T1000 (cell line): ENCODE measurements at places on chromosomes 12 and 14.

DNA sequence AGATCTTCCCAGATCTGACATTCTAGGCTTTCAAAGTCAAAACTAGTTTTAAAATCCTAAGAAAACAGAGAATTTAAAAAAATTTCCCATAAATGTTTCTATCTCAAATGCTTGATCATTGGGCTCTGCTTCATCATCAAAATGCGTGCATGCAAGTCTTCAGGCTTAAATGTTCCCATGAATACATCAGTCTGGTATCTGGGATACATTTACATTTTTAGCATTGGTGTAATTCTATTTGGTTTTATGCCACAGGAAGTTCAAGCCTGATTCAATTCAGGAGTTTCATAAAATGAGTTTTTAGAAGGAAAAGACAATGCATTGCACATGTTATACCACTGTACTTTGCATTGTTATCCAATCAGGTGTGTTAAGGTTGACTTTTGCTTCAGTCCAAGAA, 336.4 kb downstream of the PCNX1 start:
- DNase-seq, result no peak

GRCh38 chr12:15688838-15689625, 100.2 kb downstream of the EPS8 start:
- DNase-seq, result no peak

DNA sequence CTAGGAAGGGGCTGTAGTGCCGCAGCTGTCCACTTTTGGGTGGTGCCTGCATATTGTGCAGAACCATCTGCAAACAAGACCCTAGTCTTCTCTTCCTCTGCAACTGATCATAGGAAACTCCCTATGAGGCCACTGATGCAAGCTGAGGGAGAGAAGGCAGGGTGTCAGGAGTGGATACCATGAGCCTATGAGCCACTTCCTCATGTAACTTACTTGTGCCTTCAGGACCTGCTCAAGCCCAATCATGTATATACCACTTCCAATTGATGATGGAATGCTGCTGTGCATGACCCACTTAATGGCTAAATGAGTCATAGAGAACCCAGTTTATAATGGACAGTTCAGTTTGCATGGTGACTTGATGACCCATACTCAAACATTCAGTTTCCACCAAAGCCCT, 107.9 kb downstream of the ALG10B start:
- DNase-seq, result no peak

- DNase-seq, result no peak
Measured at GRCh38 chr14:96805956-96806355, 8.8 kb downstream of the VRK1 start.

- no peak for DNase-seq
Measured at GRCh38 chr12:89346741-89347324, 5.5 kb downstream of the DUSP6 start.

- DNase-seq, result no peak
Measured at GRCh38 chr12:97336900-97337751, 125.5 kb upstream of the RMST start.

DNA sequence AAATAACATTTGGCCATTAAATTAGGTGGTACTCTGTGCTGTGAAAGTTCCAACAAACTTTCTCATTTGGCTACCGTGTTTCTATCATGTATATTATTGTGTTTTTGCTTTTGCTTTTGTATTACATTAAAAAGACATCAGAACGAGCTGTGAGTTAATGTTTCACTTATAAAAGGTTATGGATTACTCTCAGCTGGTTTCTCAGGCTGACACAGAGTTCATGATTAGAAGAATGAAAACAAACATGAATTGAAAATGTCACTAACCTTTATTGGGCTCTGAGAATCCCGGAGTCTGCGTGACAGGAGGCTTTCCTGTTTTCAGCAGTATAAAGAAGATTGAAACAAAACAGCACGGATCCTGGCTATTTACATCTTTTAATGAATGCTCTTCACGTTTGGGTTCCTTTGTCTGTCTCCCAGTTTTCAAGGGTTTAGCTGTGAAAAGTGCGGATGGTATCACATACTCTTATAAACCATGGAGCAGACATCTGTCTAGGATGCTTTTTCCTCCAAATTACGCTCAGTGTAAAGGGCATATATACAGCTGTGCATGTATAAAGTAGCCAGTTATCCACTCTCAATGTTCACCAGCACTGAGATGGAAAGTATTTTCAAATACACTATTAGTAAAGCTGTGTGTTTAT, 153.6 kb downstream of the PTCSC3 start:
- DNase-seq, result no peak

GRCh38 chr12:92602930-92603623, 99.7 kb upstream of the PLEKHG7 start:
- no peak for DNase-seq

- no peak for DNase-seq
Measured at GRCh38 chr14:71141701-71142374, 234.6 kb downstream of the PCNX1 start.

DNA sequence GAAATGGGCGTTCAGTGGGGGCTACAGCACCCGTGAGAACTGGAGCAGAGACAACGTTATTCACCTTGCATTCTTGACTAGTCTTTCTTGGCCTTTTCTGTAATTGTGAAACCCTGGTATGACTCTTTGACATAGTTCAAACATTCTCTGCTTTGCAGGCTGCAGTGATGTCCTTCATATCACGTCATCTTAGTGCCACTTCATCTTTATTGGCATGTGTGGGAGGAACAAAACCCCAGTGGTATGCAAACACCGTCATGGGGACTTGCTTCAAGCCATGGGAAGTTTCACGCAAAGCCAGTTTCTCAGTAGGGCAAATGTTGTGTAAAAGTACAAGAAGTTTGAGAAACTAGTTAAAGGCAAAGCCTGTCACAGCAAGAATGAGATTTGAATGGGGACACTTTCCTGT, 20.2 kb upstream of the DUSP16 start:
- DNase-seq, result no peak

DNA sequence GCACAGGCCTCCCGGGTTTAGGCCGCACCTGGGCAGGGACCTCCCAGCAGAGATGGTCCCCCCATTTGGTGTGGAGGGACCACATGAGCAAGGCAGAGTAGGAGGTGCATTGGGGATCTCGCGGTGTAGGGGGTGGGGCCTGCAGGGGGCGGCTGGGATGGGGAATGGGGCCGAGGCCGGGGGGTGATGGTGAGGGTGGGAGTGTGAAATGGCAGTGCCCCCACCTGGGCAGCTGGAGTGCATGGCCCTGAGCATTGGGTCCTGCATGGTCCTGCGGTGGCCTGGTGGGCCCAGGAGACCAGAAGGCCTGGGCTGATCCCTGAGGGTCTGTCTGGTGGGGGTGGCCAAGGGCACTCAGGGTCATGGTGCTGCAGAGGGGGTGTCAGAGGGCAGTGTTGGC, 111.8 kb downstream of the KIF26A start:
- DNase-seq, result no peak

- no peak for DNase-seq
Measured at GRCh38 chr12:24880732-24881131, 68.2 kb downstream of the BCAT1 start.

DNA sequence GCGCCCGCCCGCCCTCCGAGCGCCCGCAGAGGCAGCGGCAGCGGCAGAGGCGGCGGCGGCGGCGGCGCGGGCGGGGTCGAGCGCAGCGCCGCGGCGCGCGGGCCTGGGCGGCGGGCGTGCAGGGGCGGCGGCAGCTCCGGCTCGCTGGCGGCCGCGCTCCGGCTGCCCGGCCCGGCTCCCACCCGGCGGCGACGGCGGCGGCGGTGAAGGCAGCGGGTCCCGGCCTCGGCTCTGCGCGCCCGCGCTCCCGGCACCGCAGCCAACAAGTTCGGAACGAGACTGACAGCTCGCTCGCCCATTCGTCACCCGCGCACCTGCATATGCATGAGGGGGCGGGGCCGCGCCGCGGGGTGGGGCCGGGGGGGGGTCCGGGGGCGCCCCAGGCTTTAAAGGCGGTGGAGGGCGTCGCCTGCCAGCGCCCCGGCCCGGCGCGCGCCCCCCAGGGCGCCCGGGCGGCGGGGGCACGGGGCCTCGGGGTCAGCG, at the start of gene JAG2:
TSS of gene JAG2 (minus strand) at position 281 of the 483 bp plus-strand sequence. CDS start 356 bp downstream, outside the sequence.
- DNase-seq, result no peak

GRCh38 chr14:24366721-24367513, 1.1 kb upstream of the NFATC4 start:
- DNase-seq, result peak; percentile 76

GRCh38 chr12:54956818-54957641, 27.5 kb downstream of the TESPA1 start:
- no peak for DNase-seq

GRCh38 chr14:38012056-38012455, 195.6 kb upstream of the SSTR1 start:
- no peak for DNase-seq

DNA sequence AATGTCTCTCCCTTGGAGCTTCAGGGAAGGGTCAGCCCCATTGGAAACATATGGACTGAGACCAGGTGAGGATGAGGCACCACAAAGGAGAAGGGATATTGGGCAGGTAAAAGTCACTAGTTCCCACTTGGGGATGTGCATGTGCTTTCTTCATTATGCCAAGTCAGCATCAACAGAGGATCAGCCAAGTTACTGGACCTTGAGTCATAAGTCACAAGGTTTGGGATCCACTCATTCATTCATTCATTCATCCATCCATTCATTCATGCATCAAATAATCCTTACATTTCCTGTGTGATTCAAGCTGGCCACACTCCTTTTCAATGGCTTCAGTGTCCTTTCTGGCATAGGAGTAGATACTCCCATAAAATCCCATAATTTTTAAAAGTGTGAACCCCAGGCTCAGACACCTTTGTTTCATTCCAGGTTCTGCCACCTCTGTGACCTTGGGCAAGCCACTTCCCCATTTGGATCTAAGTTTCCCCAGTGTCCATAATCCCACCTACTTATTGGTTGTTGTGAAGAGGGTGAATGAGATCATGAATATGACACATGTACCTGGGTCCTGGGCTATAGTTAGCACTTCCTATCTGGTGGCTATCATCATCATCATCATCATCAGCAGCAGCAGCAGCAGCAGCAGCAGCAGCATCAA, 162.1 kb upstream of the LHX5 start:
- DNase-seq, result no peak

DNA sequence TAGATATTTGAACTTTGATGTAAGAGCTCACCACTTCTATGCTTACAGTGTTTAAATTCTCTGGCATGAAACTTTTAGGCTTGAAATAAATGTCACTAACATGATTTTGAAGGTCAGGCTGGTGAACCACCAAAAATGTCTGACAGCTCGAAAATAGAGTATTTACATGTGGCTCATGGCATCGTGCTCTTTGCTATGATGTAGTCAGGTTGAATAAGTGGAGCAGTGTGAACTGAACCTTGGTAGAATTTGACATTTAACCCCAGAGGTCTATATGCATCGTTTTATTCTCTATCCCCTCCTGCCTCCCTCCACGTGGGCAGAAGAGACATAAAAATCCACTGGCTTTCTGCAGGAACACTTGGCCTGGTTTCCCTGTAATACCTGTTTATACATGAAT, 369.7 kb upstream of the ATP2B1 start:
- DNase-seq, result no peak

DNA sequence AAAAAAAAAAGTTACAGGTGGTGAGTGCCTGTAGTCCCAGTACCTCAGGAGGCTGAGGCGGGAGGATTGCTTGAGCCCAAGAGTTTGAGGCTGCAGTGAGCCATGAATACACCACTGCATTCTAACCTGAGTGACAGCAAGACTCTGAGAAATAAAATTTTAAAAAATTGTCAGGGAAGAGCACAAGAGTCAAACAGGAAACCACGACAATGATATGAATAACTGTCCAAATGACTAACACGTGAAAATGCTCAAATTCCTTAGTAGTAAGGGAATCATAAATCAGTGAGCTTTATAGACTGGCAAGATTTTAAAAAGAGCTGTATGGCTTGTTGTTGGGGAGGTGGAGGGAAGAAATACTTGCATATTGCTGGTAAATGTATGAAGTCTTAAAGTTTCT, 12.9 kb upstream of the ASPG start:
- DNase-seq, result no peak

DNA sequence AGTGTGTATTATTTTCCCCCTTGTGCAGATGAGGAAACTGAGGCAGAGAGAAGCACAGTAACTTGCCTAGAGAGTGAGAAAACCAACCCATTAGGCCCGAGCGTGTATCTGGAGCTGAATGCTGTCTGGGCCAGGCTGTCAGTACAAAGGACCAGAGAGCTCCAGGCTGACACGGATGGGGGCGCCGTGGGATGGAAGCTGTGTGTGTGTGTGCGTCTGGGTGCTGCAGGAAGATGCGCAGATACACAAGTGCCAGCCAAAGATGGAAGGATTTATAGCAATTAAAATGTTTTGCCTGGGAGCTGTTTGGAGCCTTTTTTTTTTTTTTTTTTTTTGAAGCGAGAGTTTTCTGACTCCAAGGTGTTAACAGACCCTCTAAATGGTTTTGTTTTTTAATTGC, 53.7 kb upstream of the GPATCH2L start:
- no peak for DNase-seq

DNA sequence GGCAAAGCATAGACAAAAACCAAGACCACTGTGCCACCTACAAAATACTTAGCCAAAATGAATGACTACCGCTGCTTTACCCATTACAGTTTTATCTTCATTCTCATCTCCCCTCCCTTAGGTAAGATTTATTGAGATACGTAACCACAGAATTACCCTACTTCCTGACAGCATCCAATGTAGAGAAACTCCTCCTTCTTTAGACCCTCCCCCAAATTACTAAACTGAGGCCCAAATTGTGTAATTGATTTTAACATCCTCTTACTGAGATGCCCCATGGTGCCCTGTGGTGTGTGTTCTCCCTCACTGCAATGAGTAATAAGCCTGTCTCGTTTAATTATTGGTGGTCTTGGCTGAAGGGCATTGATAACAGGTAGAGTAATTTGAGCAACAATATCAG, 19.1 kb downstream of the VRK1 start:
- DNase-seq, result no peak

GRCh38 chr14:51609955-51610283, 41.8 kb upstream of the FRMD6 start:
- DNase-seq, result no peak

GRCh38 chr12:40232602-40233001, 7.8 kb downstream of the LRRK2 start:
- no peak for DNase-seq

DNA sequence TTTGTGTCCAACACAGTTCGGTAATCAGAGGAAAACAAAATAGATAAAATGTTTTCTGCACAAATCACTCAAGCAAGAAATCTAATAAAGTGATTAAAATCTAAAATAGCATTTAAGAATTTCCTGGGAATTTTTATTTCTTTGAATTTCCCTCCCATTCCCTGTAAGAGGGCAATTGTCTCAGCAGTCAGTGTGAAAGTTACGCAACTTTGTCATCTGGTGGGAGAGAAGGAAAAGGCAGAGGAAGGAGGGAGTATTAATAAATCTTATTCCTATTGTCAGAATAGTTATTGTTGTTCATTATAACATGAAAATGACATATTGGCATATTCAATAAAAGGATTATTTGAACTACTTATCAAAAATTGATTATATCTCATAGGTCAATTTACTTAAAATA, 464.9 kb downstream of the PRKD1 start:
- DNase-seq, result no peak
